ENCODE measurements at places on chromosomes 4 and X.

DNA sequence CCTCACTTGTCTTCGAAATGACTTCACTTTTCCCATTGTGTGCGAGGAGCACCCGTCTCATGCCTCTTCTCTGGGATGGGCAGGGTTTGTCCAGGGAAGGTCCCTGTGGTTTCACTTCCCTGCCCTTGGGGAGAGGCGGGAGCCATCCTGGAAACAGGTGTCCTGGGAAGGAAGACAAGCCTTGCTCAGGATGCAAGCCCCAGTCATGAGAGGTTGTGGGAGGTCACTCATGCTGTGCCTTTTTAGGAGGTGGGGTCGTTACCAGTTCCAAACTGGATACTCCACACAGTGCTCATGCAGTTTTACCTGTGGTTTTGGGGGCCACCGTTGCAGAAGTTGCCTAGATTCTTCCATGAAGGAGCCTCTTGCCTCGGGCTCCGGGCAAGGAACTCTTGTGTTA, 3.8 kb downstream of the RGS12 start:
- no peak for DNase-seq

DNA sequence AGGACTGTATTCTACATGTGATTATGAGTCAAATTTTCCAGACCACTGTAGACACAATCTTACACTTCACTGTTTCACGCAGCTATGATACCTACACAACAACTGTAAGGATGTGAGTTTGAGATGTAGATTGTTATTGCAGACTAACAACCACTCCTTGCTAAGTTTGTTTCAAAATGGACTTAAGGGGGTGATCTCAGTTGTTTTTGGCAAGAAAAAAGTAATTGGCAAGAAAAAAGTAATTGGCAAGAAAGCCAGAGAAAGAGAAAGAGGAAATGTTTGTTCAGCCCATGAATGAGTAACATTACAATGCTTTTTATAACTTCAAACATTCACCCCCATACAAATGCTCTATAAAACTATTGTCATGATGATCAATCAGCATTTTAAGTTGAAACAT, 466.4 kb downstream of the DMD start:
- DNase-seq: no peak

DNA sequence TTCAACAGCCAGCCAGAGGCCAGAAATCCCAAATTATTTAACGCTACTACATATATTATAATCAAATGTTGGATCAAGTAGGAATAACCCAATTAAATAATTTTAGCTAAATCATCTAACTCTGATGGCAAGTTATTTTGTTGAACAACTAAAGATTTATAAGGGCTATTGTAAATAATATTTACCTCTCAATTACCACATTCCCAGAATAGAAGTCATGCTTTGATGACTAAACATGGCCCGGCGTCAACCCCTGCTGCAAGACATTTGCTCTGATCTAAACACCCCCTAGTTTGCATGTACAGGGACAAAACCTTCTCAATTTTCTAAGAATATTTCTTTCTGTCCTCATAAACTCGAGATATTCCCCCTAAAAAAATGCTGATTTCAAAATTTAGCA, 14.2 kb downstream of the VEGFC start:
- no peak for DNase-seq

- DNase-seq: no peak
Measured at GRCh38 chrX:149648932-149649331, 17.3 kb upstream of the TMEM185A start.

GRCh38 chr4:185424905-185425646, 688 bp downstream of the UFSP2 start:
- DNase-seq: no peak

GRCh38 chrX:116657071-116657470, 194.3 kb upstream of the CT83 start:
- DNase-seq: no peak

DNA sequence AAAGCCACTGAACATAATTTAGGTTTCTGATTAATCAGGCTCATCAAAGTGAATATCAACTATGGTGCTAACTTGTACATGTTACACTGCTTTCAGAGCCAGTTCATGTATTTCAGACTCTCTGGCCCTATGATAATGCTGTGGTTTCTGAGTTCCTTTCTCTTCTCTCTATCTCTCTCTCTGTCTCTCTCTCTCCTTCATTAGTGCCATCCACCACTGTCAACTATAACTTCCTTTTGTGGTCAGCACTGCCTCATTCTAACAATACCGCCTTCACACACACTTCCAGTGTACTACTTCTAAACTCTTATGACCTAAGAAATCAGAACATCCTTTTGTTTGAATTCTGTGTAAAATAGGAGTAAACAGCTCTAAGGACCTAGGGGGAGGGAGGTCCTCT, 907.1 kb downstream of the RPA4 start:
- peak; percentile 45 for DNase-seq

DNA sequence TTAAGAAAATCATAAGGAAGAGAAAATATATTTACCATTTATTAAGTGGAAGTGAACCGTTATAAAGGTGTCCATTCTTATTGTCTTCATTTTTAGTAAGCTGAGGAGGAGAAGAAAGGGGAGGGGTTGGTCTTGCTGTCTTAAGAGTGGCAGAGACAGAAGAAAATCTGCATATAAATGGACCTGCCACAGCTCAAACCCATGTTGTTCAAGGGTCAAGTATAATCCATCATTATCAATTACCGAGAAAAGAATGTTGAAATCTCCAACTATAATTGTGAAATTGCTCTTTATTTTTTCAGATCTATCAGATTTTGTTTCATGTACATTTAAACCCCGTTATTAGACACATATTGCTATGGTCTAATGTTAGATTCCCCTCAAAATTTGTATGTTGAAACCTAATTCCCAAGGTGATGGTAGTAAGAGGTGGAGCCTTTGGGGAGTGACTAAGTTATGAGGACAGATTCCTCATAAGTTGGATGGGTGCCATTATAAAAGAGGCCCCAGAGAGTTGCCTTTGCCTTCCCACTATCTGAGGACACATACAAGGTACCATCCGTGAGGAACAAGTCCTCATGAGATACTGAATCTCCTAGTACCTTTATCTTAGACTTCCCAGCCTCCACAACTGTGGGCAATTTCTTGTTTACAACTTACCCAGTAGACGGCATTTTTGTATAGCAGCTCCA, 58.5 kb upstream of the SMAD1 start:
- no peak for DNase-seq

GRCh38 chr4:154942176-154942575, 161.1 kb downstream of the RBM46 start:
- no peak for DNase-seq

GRCh38 chr4:38785041-38785790, 2.4 kb upstream of the TLR10 start:
- no peak for DNase-seq

- no peak for DNase-seq
Measured at GRCh38 chr4:77147079-77147782, 9.8 kb upstream of the CCNG2 start.

- no peak for DNase-seq
Measured at GRCh38 chr4:41719417-41719816, 29.1 kb downstream of the PHOX2B start.

- DNase-seq: peak; percentile 63
Measured at GRCh38 chrX:140141444-140142029, 176.2 kb upstream of the CXorf66 start.

- DNase-seq: no peak
Measured at GRCh38 chr4:62510228-62510627, 1310.1 kb downstream of the ADGRL3 start.

DNA sequence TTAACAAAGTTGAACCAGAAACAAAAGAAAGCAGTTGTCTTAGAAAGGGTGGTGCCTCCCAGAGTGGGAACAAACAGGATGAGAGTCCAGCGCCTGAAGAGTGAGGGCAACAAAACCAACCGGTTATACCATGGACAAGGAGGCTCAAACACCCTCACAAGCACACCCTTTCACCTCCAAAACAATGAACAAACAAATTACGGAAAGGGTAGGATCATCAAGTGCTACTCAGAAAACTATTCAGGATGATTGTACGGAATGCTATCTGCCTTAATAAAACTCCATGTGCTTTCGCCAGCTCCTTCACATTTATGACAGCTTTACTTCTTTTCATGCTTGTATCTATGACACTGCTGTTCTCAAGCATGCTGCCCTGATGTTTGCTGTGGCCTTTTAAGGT, 26.8 kb downstream of the SLC39A8 start:
- DNase-seq: no peak

GRCh38 chrX:1466971-1467561, 14.4 kb upstream of the ASMTL start:
- DNase-seq: peak; percentile 79

DNA sequence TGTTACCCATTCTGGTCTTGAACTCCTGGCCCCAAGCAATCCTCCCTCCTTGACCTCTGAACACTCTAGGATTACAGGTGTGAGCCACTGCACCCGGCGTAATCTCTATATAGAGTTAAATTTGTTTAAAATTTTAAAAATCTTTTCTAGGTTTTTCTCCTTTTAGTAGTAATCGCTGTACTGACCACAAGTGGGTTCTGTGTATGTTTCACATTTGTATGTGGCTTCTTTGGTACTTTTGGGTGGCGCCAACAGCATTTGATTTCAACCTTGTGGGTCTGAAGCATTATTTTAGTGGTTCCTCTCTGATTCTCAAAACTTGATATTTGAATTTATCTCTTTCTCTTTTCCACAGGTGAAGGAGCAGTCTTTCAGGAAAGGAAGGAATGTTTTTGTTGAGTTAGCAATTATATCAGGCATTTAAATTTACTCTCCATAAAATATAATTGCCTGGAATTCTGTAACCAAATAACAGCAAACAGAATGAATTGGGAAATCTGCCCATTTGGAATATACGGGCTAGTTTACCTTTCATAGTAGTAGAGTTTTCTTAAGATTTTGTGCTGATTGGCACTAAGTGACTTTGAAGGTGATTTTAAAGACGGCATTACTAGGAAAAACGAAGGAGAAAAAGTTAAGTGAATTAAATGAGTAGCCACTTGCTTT, 29.5 kb downstream of the ARHGAP10 start:
- no peak for DNase-seq

- no peak for DNase-seq
Measured at GRCh38 chr4:53022513-53023100, 160.5 kb downstream of the RASL11B start.

GRCh38 chr4:184196730-184197385, 20.8 kb downstream of the ENPP6 start:
- DNase-seq: no peak

- no peak for DNase-seq
Measured at GRCh38 chrX:89034679-89035078, 287.7 kb downstream of the CPXCR1 start.

- no peak for DNase-seq
Measured at GRCh38 chr4:54006755-54007154, 57.6 kb downstream of the CHIC2 start.

DNA sequence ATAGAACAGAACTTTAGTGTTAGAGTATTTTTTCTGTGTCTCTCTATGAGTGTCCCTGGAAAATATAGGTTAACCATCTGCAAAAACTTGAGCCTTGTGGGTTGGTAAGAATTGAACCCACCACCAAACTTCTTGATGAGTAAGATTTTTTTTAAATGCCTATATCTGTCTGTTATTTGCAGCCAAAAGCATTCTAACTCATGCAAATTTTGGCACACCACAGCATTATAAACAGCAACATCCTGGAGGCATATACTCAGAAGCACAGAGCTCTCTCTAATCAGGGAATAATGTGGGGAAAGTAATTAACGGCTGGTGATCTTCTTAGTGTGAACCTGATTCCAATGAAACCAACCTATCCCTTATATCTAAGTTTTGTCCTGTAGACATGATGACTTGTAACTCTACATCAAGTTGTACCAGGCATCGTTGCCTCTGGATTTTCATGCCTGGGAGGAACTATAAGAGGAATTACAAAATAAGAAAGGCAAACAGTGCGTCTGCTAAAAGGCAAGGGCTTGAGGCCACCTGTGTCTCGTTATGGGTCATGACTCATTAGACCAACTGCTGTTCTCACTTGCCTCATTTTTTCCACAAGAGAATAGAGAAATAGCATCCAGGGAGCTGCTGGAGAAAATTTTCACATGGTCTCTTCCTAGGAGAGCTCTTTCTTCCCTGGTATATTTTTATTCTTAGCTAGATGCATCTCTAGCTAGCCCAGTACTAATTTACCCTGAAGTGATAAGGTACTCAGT, 202.4 kb downstream of the CHIC2 start:
- DNase-seq: no peak

- peak; percentile 75 for DNase-seq
Measured at GRCh38 chrX:19382555-19383145, 38.9 kb downstream of the PDHA1 start.

- no peak for DNase-seq
Measured at GRCh38 chr4:52822583-52822971, 39.5 kb upstream of the RASL11B start.

GRCh38 chr4:113410686-113411085, 350.9 kb downstream of the CAMK2D start:
- DNase-seq: no peak

- peak; percentile 66 for DNase-seq
Measured at GRCh38 chr4:244471-244870, 60.8 kb downstream of the ZNF732 start.

- DNase-seq: peak; percentile 37
Measured at GRCh38 chrX:93422693-93423092, 250.7 kb downstream of the NAP1L3 start.

GRCh38 chr4:74308215-74308614, at the start of gene EPGN:
TSS of gene EPGN (plus strand) at chr4:74308470. CDS start at chr4:74308534, 64 bp downstream.
- no peak for DNase-seq

DNA sequence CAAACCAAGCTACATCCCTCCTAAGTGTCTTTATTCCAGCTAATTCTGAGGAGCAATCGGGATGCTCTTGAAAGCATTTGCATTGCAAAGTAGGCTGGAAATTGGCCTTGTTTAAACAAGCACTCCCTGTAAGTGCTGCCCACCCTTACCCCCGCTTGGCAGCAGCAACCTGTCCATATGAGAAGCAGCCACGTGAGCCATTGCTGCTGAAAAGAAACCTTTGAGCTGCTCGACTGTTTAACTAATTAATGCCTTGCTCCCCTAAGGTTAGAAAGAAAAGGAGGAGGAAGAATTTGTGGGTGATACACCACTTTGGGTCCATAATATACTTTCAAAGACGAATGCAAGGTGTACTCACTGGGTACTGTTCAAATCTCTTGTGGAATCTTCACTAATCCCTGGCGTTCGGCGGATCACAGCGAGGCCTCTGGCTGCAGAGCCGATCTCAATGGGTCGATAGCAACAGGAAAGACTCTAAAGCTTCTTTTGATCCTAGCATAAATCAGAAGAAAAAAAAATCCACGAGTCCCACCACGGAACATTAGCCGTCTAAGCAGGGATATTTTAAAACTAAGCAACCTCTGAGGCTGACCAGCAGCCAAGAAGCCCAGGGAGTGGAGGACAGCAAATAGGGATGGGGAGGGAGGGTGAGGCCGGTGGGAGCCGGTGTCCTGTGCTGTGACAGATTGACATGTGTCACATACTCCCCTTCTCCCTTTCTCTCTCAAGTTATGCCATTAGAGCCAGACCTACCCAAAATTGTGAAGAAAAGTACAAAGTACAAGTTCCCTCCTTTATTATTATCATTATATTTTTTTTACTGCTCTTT, 37.2 kb upstream of the MGST2 start:
- no peak for DNase-seq
